ENCODE measurements at places on chromosomes 1 and 21.

GRCh38 chr1:176515310-176515709 lies 52.3 kb downstream of the PAPPA2 start:
- peak; percentile 6 for DNase-seq

- peak; percentile 41 for DNase-seq
Measured at GRCh38 chr1:113452921-113453770, 62.8 kb downstream of the MAGI3 start.

GRCh38 chr1:116494353-116494692 lies 76.5 kb downstream of the CD58 start:
- DNase-seq: no peak

DNA sequence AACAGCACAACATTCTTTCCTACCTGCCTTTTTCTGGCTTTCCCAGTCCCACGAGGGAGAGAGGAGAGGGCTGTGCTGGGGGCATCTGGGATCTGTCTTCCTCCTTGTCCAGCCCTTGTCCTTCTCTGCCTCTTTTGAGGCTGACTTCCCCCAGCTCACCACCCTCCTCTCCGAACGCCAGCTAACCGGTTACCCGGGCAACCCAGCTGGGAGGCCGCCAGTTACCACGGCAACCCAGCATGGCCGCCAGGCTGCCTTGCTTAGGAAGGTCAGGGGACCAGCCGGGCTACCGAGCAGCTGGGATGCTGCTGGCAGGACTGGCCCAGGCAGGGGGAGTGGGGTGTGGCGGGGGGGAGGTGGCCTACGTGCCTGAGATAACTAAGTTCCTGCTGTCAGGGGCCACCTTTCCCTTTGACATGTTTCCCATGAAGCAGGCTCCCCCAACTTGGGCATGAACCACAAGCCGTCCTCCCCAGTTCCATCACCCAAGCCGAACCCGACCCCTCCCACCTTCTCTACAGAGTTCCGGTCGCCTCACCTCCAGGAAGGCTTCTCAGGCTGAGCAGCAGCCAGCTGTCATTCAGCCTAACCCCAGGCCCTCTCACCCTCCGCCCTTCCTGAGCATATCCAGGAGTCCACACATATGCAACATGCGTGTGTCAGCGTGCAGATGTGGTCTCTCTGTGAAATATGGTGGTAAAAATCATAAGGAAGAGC lies 8.7 kb downstream of the PLEKHA6 start:
- peak; percentile 90 for DNase-seq

GRCh38 chr1:156840186-156840897 lies 18.6 kb downstream of the INSRR start:
- DNase-seq: no peak

Measured in muscle of back (tissue), 13 donors.